ENCODE measurements at places on chromosomes 7 and 10.

DNA sequence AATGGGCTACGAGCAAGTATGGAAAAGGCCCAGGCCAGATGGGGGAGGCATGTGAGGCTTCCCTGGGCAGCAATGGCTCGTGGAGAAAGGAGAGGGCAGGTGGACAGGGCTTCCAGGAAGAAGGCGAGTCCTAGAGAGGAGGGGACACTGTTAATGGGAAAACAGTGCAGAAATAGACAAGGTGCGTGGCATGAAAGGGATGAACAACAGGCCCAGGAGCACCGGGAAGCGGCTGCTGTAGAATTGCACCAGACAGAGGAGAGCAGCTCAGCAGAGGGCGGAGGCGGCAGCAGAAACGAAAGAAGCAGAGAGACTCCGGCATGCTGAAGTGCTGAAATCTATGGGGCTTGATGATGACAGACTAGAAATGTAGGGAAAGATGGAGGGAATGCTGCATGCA is 102.1 kb downstream of the PIP4K2A start:
- DNase-seq = no peak

DNA sequence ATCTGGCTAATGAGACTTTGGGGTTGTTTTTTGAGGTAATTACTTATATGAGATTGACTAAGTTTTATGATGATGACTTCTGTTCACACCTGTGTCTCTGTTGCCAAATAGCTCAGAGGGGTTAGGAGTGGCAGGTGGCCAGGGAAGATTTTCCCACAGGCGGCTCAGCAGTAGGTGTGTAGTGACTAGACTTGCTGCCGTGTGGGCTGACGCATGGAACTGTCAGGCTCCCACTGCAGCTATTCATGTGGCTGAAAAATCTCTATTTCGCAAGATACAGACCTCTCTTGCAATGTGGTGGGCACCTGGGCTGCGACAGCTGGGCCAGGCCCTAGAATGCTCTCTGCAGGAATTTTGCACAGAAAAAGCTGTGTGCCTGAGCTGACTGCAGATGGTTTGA is 1.4 kb downstream of the CPA4 start:
- DNase-seq = no peak

DNA sequence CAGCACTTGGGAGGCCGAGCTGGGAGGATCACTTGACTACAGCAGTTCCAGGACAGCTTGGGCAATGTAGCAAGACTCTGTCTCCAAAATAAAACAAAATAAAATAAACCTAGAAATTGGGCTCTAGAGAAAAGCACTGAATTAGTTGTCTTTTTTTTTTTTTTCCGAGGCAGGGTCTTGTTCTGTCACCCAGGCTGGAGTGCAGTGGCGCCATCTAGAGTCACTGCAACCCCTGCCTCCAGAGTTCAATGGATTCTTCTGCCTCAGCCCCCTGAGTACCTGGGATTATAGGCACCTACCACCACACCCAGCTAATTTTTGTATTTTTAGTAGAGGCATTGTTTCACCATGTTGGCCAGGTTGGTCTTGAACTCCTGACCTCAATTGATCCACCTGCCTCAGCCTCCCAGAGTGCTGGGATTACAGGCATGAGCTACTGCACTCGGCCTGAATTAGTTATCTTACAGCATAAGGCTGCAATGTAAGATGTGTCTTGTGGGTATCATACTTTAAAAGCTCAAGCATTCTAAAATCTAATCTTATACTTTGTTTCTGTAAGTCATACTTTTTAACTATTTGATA is 12.8 kb downstream of the MEIG1 start:
- no peak for DNase-seq

- DNase-seq = no peak
Observed at GRCh38 chr7:129368389-129368986, 65.7 kb upstream of the STRIP2 start.

DNA sequence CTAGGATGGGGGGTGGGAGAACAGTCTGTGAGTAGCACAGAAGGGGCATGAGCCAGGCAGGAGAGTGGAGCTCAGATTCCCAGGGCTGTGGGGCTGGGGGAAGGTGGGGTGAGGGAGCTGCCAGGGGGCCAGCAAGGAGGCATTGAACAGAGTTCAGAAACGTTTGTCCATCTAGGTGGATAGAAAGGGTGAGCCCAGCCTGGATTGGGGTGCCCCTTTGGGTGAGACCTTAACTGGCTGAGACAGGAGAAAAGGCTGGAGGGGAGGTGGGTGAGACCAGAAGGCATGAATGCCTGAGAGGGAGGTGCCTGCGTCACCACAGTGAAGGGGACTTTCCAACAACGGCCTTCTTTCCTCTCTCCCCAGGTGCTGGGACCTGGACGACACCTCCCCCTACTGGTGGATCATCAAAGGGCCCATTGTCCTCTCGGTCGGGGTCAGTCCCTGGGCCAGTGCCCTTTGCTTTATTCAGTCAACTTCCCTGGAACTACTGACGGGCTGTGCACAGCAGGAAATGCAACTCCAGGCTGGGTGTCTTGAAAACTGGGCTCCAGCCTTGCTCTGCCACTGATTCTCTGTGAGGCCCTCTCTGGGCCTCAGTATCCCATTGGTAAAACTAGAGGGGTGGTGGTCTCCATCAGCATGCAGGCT is 11.0 kb downstream of the GHRHR start:
- DNase-seq = no peak

DNA sequence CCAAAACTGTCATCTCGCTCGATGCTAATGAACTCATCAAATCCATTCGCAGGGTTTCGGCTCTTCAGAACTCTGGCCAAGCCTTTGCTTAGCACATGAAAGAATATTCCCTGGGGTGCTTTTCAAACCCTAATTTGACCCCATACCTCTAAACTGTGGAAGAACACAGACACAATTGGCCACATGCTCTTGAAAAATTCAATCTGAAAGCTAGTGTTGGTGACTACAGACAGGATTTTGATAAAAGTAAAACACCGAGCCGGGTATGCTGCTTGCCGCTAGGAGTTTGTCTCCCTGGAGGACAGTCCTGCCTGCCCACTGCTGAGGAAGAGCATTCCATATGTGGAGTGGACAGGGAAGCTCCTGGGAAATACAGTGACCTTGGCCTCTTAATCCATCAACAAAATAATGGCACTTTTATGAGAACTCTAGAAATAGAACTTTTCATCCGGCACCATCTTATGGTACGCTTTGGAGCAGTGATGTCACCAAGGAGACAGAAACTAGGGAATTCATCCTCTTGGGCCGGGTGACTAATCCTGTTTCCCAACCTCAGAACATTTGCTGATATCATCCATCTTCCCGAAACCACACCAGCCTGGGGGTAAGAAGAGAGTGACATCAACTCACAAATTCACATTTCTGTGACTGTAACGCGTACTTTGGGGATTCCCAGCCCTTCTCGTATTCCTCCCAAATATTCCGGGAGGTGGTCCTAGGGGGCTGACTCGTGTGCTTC is 34.2 kb downstream of the MTURN start:
- no peak for DNase-seq

DNA sequence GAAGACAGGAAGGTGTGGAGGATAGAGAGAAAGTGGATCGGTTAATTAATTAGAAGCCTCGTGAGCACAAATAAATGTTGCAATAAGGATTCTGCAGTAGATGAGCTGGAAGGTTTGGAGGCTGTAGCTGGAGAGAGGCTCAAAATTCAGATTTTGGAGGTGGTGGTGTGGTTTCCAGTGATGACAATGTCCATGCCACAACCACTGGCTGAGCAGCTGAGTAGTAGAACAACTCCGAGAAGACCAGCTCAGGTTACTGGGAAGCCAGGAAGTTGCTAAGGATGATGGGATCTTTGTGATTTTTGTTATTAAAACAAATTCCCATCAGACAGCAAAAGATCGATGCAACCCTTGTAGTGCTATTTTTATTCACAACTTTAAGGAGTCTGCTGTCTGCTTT is 7.7 kb downstream of the SLC26A4 start:
- DNase-seq = no peak

DNA sequence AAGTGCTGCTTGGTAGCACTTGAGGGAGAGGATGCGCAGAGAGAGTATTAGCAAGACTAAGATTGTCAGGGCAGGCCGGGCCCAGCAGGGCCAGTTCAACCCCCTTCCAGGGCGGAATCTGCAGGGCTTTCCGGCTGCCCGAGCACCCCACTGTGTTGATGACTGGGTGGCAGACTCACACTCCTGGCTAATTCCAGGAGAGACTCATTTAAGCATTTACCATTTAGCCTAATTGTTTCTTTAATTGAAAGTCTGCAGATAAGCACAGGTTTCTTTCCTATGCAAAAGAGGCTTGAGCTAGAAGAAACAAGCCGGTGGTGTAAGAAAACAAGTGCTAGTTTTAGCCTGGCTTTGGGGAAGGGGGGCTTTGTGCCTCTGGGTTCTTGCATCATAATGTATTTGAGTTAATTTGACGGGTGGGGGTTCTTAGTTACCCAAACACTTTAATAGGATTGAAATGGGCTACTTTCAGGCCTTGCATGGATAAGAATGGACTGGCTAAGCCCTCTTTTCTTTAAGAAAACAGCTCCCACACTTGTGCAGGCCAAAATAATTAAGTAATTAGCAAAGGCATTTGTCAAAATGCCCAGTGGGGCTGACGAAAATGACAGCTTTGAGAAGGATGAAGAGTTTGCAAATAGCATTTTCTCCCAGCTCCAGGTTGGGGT is 201.3 kb downstream of the MYOF start:
- DNase-seq = no peak

DNA sequence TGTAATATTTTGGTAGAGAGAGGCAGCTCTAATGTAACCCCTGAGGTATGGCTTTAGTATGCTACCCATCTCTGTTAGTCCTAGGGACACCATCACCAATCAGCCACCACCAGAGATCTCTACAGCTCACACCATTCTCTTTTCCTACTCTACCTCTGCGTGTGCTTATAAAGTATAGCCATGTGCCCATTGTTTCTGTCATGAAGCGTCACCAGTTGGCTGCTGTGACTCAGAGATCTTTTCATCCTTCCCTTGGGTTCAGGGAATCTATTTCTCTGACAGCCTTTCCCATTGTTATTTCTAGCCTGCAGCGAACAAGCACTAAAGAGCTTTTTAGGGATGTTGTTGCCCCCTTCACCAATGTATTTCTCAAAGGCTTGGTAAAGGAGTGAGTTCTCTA is 103.3 kb downstream of the TPST1 start:
- DNase-seq = no peak

GRCh38 chr10:114831186-114831867 is 9.7 kb downstream of the FHIP2A start:
- DNase-seq = no peak

GRCh38 chr7:133934262-133934976 is 192.7 kb upstream of the LRGUK start:
- no peak for DNase-seq

GRCh38 chr7:102132209-102132752 is 154.4 kb upstream of the SH2B2 start:
- DNase-seq = no peak

DNA sequence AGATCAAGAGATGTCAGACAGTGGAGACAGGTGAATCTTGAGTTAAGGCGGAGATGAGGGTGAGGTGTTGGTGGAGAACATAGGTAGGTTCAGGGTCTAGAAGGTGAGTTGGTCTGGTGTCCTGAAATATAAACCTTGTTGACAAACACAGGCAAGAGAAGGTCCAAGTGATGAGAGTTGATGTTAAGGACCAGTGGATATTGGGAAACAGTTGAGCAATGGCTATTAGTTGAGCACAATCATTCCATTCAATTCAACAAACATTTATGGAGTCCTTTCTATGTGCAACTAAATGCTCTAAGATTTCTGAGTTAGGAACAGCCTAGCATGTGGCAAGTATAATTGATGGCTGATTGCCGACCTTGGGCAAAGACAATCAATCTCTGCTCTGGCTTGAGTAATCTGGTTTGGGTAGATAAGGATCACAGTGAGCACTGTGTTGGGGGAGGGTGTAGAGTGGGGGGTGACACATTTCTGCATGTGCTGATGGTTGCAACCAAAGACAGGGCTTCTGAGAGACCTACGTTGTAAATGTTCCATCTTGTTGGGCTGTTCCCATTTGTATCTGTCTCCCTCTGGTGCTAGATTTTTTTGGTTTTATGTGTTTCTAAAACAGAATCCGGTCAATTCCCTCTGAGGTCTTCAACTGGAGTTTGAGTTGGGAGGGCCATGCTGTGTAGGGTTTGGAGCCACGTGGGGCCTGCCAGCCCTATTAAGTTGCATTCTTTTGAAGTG is 201.1 kb downstream of the BAMBI start:
- DNase-seq = peak; percentile 63

DNA sequence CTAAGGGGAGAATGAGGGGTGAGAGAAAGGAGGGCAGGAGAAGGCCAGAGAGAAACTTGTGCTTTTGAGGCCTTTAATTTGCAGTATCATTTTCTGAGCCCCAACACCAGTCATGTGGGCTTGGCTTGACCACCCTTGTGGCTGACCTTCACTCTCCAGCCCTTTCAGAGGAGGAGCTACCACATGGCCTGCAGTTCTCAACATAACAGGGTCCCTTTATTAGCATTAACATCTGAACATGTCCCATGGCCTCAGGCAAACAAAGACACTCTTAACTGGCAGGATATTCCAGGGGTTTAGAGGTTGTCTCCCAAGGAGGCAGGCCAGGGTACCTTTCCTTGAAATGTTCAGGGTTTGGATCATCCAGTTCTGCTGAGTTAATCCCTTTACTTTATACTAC is 6.7 kb downstream of the ZNF713 start:
- DNase-seq = no peak

GRCh38 chr10:26479766-26480492 is 41.8 kb downstream of the APBB1IP start:
- no peak for DNase-seq

- DNase-seq = no peak
Observed at GRCh38 chr10:373015-373414, 237.8 kb downstream of the ZMYND11 start.

GRCh38 chr10:72455889-72456595 is 101.3 kb upstream of the DNAJB12 start:
- no peak for DNase-seq

GRCh38 chr10:114911052-114911711 is 26.8 kb upstream of the TRUB1 start:
- DNase-seq = no peak

- no peak for DNase-seq
Observed at GRCh38 chr10:112184379-112184778, 814 bp upstream of the GPAM start.

DNA sequence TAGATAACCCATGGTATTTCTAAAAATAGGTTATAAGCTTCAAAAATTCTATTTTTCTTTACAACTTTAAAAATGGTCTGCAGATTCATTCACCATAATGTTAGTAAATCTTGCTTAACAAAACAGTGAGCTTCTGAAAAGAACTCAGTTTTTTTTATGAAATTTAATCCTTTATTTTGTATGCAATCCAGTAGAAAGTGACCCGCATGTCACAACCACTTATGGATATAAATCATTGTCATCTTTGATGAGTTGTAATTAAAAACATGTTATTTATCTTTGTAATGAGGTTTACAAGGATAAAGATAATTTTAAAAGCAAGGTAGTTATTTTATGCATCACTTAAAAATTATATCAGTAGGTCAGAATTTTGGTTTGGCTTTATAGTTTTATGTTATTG is 173.5 kb upstream of the SEMA3A start:
- no peak for DNase-seq

DNA sequence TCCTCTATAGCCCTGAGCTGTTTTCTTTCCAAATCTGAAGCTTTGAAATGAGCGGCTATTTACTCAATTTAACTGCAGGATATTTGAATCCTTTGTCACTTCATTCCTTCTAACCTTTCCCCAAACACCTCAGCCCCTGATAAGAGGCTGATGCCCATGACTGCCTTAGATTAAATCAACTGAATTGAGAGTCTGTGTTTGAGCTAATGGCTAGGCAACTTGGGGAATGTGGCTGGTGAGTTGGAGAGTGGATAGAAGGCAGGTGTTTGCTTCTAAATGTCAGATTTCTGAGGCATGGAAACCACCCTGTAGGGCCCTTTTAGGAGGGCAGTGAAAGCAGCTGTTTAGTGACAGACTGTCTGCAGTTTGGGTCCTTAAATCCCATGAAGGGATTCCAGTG is 759.9 kb downstream of the LRMDA start:
- DNase-seq = no peak

- no peak for DNase-seq
Observed at GRCh38 chr10:77702166-77702565, 64.6 kb upstream of the KCNMA1 start.
